ENCODE measurements at places on chromosomes 11 and 22.
A peak's percentile ranks its signal among the peaks of the same experiment; 100 is the strongest.

DNA sequence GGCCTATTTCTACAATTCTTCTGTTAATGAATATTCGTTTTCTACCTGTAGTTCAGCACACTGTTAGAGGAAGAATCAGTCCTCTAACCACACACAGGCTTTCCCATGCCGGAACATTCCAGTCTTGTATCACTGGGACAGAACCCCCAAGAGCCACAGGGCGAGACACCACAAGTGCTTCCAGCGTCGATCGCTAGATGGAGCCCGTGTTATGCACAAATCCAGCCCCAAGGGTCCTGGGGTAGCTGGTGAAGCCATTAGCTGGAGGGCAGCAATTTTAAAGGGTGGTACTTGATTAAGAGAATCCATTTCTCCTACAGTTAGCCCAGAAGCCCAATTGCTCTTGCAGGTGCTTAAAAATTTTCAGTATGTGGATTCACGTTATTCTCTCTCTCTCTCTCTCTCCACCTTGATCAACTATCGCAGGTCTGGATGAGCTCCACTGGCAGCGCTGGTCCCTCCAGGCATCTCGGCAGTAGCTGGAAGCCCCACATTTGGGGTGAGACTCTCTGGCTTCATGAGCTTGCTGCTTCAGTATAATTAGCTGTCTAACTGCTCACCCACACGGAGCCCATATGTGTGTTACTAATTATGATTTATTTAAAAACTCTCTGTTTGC lies 148.2 kb upstream of the SNX19 start:
- DNase-seq = peak; percentile 18

DNA sequence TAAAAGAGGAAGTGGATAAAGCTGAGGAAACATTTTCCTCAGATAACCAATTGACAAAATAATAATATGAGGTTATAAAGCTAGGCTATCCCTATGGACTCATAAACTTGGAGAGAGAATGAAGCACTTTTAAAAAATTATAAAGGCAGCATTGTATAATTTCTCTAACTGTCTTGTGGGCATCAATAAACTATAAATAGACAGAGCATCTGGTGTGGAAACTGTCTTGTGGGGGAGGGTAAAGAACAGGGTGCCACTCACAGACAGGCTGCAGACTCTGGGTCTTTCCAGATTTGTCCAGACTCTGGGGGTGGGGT lies 333.5 kb downstream of the BUD13 start:
- DNase-seq = no peak

GRCh38 chr11:68370211-68371111 lies 58.1 kb downstream of the LRP5 start:
- DNase-seq = no peak

DNA sequence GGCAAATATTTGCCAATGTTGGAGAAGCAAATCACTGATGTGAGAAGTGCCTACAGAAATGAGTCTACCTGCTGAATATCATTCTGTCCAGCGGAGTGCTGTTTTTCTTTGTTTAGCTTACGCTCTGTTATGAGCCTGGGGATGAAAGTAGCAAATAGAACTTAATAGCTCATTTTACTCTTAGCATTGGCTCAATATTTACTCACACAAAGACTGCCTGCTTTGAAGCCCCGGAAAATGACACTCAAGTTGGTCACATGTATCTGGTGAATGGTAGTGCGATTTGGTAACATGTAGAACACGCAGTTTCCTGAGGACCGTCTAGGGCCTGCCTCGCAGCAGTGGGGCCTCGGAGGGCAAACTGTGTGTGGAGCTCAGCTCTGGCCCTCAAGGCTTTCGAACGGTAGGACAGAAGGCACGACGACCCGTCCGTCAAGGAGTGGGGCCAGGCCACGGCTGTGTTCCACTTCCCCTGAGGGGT lies 38.9 kb downstream of the TBC1D22A start:
- DNase-seq = no peak

- DNase-seq = no peak
Measured at GRCh38 chr11:118971646-118972045, at the start of gene FOXR1. TSS of gene FOXR1 (plus strand) at chr11:118971761. CDS start at chr11:118971932, 171 bp downstream.

DNA sequence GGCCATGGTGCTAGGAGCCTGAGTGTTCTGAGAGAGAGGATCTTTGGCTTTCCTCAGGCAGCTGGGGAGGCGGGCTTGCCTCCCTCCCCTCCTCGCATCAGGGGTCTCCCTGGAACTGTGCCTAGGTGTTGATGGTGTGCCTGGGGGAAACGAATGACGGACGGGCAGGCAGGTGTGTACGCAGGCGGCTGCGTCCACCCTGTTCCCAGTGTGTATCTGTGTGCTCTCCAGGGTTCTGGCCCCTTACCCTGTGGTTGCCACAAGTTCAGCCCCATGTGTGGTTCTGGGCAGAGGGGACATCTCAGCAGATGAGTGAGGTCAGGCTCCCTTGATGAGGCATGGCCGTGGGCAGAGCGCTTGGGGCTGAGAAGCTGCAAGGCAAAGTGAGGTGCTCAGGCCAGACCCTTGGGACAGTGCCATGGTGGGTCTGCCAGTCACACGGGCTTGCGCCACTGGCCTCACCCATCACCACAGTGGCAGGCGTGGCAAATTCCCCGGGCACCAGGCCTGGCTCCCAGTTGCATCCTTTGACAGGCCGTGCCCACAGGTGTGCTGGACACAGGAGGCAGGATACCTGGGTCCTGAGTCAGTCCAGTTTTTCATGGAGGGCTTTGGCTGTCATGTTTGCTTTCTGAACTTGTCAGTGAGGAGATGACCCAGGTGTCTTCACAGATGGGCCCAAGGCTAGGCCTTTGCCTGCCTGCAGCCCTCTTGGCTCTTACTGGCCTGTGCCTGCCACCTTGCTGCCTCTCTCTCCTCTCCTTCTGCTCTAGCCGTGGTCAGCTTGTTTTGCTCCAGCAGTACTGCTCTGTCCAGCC lies 27.3 kb downstream of the GNAZ start:
- DNase-seq = no peak

DNA sequence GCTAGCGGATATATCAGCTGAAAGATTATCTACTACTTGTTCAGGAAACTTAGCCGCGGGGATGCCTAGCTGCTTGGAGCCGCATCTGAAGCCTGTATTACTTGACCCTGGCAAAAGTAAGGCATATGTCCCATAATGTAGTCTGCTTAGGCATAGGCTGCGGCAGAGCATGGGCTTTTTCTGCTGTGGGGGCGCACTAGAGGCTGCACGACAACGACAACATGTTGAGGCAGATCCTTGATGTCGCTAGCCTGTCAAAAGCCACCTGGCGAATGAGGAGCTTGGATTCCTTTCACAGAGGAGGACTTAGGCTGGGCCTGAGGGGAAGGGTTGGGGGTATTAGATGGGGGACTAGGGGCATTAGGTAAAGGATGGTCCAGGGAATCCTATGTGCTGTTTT lies 1.1 kb upstream of the OR52N2 start:
- no peak for DNase-seq

DNA sequence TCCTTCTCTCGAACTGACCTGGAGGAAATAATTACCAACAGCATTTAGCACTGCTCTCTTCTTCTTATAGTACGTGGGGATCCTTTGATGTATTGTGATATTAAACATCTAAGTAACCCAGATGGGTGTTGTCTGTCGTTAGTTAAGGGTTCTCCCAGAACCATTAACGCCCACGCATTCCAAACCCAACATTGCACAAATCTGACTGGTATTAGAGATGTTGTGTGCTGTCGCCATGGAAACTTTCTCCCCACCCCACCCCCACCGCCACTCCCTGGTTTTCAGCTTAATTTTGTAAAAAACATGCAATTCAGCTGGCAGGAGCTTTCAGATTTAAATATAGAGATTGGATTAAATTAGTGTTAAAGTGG lies 1495.2 kb downstream of the TBC1D22A start:
- no peak for DNase-seq

GRCh38 chr22:20635227-20635591 lies 127.8 kb downstream of the MED15 start:
- DNase-seq = no peak

DNA sequence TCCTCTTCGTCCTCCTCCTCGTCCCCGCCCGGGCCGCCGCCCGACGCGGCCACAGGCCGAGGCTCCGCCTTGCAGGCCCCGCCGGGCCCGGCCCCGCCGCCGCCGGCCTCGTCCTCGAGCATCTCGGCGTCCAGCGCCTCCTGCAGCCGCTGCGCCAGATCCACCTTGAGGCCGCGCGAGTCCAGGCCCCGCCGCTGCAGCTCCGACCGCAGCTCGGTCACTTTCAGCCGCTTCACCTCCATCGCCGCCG lies 417 bp downstream of the HNRNPUL2 start:
- no peak for DNase-seq

DNA sequence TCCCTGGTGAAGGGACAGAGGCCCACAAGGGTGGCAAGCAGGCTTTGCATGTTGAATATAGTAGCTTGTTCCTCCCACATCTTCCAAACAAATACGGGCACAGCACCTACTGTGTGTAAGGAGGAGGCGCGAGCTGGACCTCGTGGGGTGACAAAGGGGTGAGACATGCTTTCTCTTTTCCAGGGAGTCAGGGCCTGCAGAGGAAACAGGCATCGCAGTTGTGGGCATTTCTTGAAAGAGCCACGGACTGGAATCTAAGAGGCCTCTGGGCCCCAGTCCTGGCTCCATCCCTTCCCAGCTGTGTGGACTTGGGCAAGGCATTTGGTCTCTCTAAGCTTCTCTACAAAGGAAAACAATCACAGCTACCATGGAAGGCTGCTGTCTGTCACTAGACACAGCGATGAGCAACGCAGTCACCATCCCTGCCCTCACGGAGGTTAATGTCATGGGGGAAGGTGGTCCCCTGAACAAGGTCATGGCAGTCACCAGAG lies 13.0 kb upstream of the CDC42EP1 start:
- DNase-seq = no peak
